Stimulated activated CD4-positive, alpha-beta T cell treated with anti-CD3 and anti-CD28 coated beads, Interleukin-1b, Interleukin-23, amount 100 ng/mL, for 4 hours (primary cell): ENCODE measurements at places on chromosomes 2 and 18.

DNA sequence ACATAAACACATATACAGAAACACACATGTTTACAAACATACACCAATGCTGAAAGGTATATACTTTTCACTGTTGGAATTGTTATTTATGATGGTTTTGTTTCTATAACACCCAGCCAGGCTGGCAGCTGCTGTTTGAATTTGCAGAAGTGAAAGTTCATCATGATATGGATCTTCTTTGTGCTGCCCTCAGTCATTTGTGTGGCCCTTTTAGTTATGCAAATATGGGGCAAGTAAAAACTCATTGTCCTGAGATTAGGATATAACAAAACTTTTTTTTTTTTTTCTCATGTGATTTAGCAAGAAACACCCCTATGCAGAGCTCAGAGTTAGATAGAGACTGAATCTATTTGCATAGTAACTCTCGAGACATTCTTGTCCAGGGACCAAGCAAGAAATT, 714.1 kb downstream of the KCNJ3 start:
- DNase-seq = no peak

GRCh38 chr2:122565364-122565763, 809.9 kb downstream of the TSN start:
- no peak for DNase-seq

GRCh38 chr2:150212722-150213171, 274.7 kb downstream of the RND3 start:
- no peak for DNase-seq

DNA sequence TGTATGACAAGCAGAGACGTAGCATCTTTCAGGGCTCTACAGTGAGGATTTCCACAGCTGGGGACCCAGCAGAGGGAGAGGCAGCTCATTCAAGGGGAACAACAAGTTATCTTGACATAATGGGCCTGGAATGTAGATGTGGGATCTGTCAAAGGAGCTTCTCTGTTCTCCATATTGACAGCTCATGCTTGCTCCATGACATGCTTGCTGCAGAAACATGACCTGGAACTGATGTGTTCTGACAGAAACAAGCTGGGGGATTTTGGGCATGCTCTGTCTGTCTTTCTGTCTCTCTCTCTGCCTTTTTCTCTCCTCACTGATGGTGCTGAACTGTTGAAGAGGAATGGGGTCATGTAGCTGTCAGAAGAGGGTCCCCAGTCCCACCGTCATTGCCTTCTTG, 79.6 kb downstream of the MMADHC start:
- DNase-seq = no peak

GRCh38 chr18:13800505-13801259, 23.3 kb upstream of the MC5R start:
- DNase-seq = peak; percentile 34

GRCh38 chr2:88813612-88814011, 122.1 kb downstream of the RPIA start:
- no peak for DNase-seq

DNA sequence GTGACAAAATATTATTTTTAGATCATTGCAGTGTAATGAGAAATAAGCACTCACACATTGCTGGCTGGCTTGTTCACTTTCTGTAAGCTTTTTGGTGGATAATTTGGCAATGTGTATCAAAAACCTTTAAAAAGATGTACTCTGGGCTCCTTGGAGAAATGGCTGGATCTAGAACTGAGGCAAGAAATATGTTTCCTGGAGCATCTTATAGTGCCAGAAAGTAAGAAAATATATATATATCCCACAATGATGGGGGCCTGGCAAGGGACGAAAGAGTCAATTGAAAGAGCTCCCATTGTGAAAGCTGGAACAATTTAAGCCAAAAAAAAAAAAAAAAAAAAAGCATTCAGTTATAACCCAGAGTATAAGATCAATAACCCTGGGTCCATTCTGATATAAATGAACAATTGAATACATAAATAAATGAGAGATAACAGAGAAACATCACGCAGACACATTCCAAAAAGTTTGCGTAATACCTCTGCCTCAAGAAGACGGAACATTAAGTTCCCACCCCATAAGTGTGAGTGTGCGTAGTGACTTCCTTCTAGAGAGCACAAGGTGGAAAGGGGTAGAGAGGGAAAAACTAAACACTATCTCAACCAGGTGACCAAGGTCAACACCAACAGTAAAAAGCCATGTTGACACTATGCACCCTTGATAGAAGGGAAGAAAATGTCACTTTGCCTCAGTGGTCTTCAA, 77.5 kb downstream of the BIN1 start:
- DNase-seq = no peak

- DNase-seq = no peak
Measured at GRCh38 chr2:222572751-222573174, 83.1 kb downstream of the FARSB start.

DNA sequence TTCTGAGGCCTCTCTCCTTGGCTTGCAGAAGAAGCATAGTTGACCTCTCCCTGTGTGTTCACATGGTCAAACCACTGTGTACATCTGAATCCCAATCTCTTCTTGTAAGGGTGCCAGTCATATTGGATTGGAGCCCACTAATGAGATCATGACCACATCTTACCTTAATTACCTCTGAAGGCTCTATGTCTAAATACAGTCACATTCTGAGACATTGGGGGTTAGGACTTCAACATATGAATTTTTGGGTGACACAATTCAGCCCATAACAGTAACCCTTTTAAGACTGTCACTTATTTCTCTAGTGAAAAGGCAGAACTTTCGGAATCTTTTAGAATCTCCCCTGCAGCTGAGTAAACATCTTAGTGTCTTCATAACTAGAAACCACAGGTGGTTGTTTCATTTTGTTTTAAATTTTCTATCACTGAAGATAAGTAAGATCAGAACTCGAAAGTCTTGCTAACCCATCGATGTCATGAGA, 33.3 kb downstream of the BMP10 start:
- DNase-seq = no peak

DNA sequence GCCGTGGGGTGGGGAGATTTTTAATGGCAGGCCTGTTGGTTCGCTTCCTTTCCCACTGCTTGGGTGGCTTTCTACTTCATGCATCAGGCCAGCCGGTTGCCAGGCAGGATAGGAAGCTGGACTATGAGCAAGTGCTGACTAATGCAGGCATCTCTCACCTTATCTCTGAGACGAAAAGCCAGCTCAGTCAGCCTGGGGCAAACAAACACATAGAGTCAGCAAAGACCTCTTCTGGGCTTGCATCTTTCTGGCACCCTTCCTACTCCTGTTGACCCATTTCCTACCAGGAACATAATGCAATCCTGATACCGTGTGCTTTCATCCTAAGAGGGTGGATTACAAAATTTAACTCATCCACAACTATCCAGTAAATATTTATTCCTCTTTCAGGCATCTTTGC, 416.6 kb upstream of the MEX3C start:
- no peak for DNase-seq
